RKO (cell line): ENCODE measurements at places on chromosomes 5 and 9.

GRCh38 chr9:114621975-114622609 lies 11.0 kb downstream of the TMEM268 start:
- peak; percentile 74 for DNase-seq

GRCh38 chr5:8701251-8701650 lies 832.3 kb downstream of the MTRR start:
- no peak for DNase-seq

DNA sequence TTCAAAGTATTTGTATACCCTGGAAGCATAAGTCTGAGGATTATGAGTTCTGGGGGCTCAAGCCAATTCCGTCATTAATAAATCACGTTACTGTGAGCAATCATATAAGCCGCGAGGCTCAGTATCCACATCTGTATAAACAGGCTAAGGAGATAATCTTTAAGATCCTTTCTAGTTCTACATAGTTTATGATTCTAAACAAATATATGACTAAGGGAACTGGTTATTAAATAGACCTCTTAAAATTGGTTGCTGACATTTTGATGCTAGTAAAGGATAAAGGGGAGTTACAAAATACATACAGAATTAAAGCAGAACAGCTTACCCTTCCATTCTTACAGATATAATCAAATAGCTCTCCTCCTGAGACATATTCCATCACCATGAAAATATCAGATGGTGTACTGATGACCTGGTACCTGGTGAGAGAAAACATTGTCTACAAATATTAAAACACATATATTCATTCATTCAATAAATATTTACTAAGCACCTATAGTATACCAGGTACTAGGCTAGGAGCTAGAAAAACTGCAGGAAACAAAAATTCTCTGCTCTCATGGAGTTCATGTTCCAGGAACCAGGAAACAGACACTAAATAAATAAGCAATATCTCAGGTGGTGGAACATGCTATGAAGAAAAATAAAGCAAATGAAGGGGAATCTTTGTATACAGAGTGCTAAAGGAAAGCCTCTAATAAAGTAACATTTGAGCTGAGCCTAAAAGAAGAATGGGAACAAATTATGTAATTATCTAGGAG lies 19.5 kb upstream of the TTC33 start:
- no peak for DNase-seq

GRCh38 chr5:84327591-84327990 lies 57.1 kb downstream of the EDIL3 start:
- no peak for DNase-seq

GRCh38 chr9:5897851-5898250 lies 7.2 kb downstream of the MLANA start:
- no peak for DNase-seq

- peak; percentile 33 for DNase-seq
Observed at GRCh38 chr9:136576269-136576626, 30.4 kb upstream of the NOTCH1 start.

- DNase-seq = no peak
Observed at GRCh38 chr5:122404653-122405362, 92.8 kb downstream of the SNCAIP start.

- no peak for DNase-seq
Observed at GRCh38 chr9:35797311-35798109, 6.1 kb downstream of the NPR2 start.

DNA sequence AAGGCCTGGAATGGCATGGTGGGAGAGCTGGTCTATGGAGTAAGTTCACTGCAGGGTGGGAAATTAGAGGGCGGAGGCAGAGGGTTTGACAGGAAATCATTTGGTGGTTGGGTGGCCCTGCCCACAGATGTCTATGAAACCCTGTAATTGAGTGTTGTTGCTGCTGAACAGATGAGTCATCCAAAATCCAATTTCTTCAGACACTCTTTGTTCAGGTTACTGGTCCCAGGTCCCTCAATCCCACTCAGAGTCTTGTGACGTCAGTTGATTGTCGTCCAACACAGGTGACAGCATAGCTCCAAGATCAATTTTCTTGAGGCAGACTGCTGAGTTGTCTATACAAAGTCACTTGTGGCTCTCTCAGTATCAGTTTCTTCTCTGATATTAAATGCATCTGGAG lies 208.6 kb downstream of the GRIA1 start:
- no peak for DNase-seq
